ENCODE measurements at places on chromosomes 7 and 10.

GRCh38 chr10:44924261-44925040, 13.3 kb downstream of the TMEM72 start:
- DNase-seq: no peak

DNA sequence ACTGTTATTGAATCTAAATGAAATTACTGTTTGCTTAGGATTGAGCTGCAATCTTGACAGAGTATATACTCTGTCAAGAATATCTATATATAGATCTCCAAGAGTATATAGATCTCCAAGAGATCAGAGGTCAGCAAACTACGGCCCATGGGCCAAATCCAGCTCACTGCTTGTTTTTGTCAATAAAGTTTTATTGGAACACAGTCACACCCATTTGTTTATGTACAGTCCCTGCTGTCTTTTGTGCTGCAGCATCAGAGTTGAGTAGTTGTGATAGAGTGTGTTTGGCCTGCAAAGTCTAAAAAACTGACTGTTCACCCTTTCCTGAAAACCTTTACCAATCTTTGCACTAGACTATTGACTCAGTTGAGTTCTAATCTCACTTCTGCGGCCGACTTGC, 66.3 kb upstream of the NPVF start:
- DNase-seq: no peak

DNA sequence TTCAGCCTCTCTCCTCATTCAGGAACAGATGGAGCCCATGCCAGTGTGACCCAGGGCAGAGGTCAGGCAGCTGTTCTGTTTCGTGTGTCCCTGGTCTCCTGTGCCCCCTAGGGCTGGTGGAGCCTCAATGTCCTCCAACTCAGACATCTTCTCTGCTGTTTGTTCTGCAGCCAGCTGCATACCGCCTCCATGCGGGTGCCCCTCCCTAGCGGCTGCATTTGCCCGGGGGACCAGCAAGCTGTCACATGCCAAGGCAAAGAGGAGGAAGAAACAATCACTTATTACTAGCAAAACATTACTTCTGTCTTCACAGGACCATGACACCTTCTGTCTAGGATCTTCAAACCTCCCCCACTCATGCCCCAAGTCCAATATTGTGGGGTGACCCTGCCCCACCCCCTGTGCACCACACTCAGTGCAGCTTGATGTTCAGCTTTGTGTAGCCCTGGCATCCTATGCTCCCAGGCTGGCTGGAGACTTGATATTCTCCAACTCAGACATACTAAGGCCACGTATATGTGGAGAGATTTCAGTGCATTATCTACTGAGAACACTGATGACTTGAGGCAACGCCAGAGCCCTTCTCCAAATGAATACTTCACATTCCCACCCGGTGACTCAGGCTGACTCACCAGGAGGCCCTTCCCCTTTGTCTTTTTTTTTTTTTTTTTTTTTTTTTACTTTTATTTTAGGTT, 188.9 kb downstream of the SKIDA1 start:
- no peak for DNase-seq

- no peak for DNase-seq
Measured at GRCh38 chr10:84026821-84027257, 112.5 kb upstream of the GHITM start.

DNA sequence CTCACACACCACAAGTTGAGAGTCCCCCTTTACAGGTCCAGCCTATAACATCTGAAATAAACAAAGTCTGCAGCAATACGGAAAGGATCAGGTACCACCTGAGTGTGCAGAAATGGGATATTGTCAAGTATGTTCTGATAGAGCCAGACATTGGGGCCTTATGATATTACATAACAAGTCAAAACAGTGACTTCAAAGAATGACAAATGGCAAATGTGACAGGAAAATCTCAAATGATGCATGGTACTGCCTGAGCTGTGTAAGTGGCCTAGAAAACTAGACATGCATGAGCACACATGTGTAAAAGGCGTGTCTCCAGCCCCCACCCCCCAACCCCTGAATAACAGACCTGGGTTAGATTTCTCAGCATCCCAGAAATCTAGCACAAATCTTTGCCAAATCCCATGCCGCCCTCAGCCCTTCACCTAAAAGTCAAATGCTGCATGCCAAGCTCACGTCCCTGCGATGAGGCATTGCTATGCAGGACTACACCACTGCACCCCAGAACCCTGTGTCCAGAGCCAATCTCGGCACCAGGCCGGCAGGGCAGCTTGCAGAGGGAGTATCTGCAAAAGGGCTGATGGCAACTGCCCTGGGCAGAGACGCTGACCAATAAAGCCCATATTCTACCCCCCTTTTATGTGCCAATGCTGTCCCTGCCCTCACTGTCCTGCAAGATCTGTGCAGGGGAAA, 58.8 kb downstream of the PRKAG2 start:
- no peak for DNase-seq

- no peak for DNase-seq
Measured at GRCh38 chr10:27534161-27534700, 30.1 kb downstream of the RAB18 start.

- DNase-seq: no peak
Measured at GRCh38 chr7:90455163-90456030, 14.0 kb upstream of the PTTG1IP2 start.

- no peak for DNase-seq
Measured at GRCh38 chr10:8499752-8500390, 445.4 kb downstream of the GATA3 start.

DNA sequence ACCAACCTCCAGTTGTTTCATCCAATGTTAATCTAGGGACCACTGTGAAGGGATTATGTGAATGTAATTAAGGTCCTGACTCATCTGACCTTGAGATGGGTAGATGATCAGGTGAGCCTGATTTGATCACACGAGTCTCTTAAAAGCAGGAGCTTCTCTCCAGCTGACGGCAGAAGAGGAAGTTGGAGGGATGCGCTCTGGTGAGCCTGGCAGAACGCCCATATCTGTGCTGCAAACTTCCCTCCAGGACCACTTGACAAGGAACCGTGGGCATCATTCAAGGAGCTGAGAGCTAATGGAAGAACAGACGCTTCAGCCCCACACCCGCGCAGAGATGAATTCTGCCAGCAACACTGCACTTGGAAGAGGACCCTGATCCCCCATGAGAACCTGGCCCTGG, 642.4 kb downstream of the TNS3 start:
- no peak for DNase-seq

DNA sequence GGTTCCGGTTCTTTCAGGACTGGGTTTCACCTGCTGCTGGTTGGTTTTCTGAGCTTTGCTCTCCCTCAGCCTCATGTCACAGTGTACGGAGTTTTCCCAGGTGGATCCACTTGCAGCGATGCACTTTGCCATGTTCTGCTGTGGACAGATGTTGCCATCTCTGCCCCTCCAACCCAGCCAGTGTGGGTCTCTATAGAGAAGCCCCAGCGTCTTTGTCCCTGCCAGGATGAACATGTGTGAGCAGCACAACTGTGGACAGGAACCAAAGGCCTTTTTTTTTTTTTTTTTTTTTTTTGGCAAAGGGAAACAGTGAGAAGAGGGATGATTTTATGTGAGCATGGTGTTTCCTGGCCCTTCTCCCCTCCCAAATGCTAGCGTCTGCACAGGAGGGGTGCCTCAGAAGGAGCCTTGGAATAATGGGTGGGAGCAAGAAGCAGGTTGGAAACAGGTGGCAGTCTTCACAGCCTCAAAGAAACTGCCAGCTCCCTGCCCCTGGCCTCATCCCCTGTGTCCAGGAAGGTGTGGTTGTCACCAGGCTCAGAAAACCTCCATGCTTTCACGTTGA, 106.5 kb downstream of the RPS24 start:
- no peak for DNase-seq

DNA sequence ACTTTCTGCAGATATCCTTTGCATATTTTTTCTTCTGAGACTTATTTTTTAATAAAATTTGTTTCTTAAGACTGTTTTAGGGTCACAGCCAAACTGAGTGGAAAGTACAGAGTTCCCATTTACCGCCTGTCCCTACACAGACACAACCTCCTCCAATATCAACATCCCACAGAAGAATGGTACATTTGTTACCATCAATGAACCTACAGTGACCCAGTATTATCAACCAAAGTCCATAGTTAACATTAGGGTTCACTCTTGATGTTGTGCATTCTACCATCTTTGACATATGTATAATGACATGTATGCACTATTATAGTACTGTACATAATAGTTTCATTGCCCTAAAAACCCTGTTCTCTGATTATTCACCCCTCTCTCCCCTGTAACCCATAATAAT, 14.6 kb upstream of the REEP3 start:
- DNase-seq: no peak

DNA sequence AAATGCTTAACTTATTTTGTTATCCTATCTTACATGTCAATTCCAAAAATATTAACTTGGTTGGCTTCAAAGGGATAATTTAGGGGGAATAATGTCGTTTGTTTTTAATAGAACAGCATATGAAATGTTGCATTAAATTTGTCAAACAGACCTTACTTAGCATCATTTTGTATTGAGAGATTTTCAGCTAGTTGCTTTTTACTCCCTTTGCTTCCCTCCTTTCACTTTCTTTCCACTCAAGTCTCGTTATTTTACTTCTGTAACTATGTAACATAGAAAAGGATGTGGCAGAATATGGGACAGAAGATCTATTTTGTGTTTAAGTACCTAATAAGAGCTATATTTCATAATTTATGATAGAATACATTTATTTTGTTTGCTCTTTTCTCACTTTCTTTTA, 2.6 kb downstream of the PHYHIPL start:
- DNase-seq: no peak

DNA sequence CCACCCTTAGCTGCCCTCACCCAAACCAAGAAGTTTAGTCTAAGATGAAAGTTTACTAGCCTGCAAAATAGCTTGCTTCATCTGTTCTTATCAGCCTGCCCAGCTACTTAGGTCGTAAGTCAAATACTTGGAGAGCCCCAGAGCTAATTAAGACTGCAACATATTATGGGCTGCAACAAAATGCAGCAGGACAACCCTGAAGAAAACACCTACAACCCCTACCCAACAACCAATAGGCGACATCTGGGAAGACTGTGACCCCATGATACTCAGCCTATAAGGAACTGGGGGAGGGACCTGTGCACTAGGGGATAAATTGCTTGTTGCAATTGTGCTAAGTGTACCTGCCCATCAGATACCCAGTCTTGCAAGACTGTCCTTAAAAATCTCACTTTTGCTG, 64.1 kb downstream of the LYZL2 start:
- no peak for DNase-seq

GRCh38 chr7:23291957-23292560, 7.1 kb upstream of the MALSU1 start:
- DNase-seq: no peak

GRCh38 chr10:132858121-132859081, 72.5 kb upstream of the NKX6-2 start:
- no peak for DNase-seq

- DNase-seq: no peak
Measured at GRCh38 chr7:94440451-94441039, 45.9 kb downstream of the COL1A2 start.

DNA sequence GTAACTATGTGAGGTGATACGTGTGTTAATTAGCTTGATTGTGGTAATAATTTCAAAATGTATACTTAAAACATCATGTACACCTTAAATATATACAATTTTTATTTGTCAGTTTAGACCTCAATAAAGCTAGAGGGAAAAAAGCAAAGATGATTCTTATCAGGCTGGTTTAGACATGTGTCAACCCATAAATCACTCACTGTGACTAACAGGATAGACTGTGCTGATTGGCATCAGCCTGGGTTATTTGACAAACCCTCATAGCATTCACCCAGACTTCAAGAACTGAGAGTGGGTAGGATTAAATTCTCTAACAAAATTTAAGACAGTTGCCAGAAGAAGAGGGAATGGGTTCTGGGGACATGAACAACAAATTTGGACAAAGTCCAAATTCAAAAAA, 73.8 kb upstream of the TMEM140 start:
- DNase-seq: no peak

DNA sequence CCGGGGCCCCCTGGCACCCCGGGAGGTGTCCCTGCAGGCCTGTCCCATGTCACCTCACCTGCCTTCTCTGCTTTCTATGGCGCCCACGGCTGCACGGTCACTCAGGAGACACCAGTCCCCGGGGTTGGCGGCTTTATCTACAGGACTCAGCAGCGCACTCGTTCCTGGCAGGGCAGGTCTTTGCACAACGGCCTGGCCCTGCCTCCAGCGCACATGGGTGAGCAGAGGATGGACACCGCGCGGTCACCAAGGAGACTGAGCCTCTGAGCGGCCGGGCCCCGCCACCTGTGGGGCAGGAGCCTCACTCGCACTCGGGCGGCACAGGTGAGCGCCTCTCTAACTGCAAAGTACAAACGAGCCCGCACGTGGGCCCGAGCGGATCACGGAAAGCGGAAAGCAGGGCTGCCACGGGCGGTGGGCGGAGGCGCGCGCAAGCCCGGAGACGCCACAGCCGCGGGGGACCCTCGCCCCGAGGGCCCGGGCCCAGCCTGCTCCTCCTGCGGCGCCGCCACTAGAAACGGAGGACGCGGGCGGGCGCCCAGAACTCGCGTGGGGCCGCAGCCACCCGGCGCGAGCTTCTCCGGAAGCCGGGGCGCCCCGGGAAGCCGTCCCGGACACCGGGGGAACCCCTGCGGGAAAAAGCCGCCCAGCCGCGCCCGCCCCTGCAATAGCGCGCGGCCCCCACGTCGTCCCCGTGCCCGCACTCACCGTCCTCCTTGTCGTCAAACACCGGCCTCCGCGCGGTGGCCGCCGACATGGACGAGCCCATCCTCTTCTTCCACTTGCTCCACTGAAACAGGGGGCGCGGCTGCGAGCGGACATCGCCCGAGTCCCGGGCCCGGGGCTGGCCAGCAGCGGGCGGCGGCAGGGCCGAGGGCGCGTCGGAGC, 642 bp downstream of the STK32C start:
- no peak for DNase-seq

DNA sequence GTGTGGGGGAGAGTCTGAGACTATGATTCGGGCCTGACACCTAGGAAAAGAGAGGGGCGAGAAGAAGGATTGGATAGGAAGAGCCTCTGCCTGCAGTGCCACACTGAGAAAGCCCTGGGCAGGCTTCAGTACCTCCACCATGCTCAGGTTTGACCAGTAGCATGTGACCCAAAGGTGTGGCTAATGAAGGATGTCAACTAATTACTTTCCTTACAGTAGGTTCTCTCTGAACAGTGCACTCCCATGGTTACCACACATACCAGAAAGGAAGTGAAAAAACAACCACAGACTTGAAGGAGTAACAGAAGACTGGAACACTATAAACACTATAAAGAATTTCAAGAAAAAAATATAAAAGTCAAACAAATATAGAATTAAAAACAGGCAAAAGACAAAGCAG, 46.2 kb downstream of the SEM1 start:
- DNase-seq: no peak

Measured in stimulated activated CD8-positive, alpha-beta memory T cell treated with anti-CD3 and anti-CD28 coated beads, Interleukin-2, amount 100 ng/mL, for 48 hours (primary cell).